Fibroblast of pulmonary artery (primary cell): ENCODE measurements at places on chromosomes 4 and X.

DNA sequence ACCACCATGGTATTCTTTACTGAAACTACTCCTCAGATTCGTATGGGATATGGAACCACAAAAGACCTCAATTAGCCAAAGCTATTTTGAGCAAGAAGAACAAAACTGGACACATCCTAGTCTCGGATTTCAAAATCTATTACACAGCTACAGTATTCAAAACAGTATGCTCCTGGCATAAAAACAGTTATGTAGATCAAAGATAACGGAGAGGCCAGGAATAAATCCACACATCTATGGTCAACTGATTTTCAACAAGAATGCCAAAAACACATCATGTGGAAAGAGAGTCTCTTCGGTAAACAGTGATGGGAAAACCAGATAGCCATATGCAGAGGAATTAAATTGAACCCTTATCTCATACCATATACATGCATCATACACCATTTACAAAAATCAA is 155.3 kb downstream of the SPCS3 start:
- peak; percentile 13 for DNase-seq

DNA sequence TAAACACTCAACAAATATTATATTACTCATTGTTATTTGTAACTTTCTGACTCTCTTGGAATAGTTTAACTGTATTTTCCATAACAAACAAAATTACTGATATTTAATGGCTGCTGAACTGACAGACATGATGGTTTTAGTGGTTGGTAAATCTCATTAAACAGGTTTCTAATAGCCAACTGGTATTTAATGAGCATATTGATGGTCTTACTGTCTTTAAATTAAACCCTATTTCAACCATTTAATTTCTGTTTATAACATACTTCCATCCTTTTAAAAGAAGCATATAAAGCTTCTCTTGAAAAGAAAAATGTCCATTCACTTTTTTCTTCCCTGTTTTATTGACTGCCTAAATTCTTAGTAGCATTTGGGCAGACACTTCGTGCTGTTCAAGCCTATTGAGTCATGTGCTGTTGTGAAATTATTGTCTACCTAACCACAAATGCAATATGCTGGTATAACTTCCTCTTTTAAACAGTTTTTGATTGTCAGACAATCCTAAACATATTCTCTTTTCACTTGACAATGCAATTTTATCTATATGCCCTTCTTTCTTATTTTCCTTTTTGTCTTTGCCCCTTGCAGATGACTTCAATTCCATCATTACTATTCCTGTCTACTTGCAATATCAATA is 163.9 kb upstream of the SLC7A11 start:
- DNase-seq: peak; percentile 77

- no peak for DNase-seq
Measured at GRCh38 chr4:52016981-52017380, 3.2 kb downstream of the LRRC66 start.

DNA sequence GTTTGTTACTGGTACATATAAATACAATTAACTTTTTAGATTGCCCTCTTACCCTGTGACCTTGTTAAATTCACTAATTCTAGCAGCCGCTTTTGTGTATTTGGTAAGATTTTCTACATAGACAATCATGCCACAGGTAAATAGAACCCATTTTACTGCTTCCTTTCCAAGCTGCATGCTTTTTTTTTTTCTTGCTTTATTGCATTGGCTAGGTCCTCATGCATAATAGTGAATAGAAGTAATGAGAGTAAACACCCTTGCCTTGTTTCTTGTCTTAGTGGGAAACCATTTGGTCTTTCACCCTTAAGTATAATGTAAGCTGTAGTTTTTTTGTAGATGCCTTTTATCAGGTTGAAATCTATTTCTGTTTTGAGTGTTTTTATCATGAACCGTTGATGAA is 7.7 kb upstream of the TMEM271 start:
- no peak for DNase-seq

DNA sequence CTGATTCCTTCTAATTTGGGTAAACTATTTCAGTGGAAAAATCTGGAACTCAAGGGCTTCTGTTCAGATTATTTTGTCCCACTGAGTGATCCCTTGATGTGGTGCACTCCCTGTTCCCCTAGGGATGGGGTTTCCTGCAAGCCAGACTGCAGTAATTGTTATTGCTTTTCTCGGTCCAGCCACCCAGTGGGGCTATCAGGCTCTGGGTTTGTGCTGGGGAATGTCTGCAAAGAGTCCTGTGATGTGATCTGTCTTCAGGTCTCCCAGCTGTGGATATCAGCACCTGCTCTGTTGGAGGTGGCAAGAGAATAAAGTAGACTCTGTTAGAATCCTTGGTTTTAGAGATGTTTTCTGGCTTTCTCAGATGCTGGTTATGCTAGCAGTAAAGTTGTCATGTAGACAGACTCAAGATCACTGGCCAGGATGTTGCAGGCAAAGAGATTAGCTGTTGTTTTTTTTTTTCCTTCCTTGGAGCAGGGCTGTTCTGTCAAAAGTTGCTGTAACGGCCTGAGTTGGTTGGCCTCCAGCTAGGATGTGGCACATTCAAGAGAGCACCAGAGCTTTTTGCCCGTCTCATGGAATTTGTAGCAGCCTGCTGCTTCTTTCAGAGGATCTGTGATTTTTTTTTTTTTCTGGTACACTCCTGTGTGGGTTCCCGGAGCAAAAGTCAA is 1314.0 kb downstream of the PCDH19 start:
- DNase-seq: no peak

GRCh38 chrX:83759872-83760271 is 101.1 kb upstream of the CYLC1 start:
- no peak for DNase-seq

DNA sequence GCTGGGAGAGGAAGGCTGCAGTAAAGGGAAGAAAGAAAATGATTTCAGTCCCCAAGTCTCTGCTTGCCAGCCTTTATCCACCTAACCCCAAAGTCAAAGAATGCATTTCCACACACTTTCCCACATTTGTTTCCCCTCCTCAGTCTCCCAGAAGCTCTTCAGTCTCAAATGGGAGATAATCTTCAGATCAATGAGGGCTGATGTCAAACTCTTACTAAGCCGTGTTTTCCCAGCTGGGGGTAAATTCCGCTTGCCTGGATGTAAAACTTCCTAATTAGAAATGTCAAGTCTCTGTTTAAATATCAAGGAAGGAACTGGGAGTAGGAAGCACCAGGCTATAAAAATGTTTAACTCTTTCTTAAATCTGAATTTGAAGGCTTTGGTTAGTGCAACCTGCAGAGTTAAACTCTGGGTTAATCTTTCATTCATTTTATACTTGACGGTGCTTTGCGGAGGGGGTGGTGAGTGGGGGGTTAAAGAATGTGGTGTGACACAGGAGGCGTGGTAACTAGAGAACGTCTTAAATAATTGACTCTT is 601.4 kb upstream of the ACTRT1 start:
- DNase-seq: no peak

- peak; percentile 74 for DNase-seq
Measured at GRCh38 chr4:185656467-185656931, 121.2 kb upstream of the PDLIM3 start.

DNA sequence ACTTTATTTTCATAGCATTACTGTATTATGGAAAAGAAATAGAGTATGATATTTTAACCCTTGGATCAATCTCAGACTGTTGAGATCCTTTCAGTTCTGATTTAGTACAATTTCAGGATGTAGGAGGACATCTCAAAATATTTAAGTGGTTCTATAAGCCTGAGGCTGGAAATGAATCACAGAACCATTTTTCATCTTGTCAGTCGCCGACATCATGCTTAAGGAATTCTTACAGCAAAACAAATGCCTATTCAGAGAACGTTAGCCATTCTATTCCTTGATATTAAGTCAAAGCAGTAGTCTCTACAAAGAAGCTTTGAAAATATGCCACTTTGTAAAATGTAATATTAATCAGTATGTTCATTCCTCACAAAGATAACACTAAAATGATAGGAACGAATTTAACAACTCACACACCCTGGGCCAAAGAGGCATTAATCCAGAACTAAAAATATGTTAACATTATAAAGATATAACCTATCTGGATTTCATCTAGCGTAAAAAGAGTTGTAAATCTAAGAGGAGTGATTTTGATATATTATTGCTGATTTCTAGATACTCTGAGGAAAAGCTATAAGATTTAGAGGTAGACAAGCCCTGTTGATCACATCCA is 152.0 kb downstream of the GASK1B start:
- peak; percentile 91 for DNase-seq

DNA sequence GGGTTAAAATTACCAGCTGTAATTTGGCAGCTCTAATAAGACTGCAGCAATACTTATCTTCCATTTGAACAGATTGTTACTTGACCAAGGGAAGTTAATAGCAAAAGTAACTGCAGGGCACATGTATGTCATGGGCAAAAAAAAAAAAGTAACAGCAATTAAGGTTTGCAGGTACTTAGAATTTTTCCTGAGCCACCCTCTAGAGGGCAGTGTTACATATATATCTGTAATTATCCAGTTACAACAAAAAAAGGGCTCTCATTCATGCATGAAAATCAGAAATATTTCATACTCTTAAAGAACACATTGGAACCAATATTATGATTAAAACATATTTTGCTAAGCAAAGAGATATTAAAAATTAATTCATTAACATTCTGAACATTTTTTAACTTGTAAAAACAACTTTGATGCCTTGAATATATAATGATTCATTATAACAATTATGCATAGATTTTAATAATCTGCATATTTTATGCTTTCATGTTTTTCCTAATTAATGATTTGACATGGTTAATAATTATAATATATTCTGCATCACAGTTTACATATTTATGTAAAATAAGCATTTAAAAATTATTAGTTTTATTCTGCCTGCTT is 25.1 kb downstream of the XIAP start:
- peak; percentile 69 for DNase-seq

GRCh38 chr4:75422998-75423397 is 91.2 kb downstream of the RCHY1 start:
- DNase-seq: no peak

GRCh38 chr4:121009578-121010478 is 62.5 kb downstream of the NDNF start:
- no peak for DNase-seq

- no peak for DNase-seq
Measured at GRCh38 chr4:173493041-173493440, 37.0 kb downstream of the HAND2 start.
